ENCODE measurements at places on chromosomes 7 and 10. TPM values are rescaled to one million over a fixed set of nuclear protein-coding genes. Genes with fewer than 3 reads are reported as not detected.

DNA sequence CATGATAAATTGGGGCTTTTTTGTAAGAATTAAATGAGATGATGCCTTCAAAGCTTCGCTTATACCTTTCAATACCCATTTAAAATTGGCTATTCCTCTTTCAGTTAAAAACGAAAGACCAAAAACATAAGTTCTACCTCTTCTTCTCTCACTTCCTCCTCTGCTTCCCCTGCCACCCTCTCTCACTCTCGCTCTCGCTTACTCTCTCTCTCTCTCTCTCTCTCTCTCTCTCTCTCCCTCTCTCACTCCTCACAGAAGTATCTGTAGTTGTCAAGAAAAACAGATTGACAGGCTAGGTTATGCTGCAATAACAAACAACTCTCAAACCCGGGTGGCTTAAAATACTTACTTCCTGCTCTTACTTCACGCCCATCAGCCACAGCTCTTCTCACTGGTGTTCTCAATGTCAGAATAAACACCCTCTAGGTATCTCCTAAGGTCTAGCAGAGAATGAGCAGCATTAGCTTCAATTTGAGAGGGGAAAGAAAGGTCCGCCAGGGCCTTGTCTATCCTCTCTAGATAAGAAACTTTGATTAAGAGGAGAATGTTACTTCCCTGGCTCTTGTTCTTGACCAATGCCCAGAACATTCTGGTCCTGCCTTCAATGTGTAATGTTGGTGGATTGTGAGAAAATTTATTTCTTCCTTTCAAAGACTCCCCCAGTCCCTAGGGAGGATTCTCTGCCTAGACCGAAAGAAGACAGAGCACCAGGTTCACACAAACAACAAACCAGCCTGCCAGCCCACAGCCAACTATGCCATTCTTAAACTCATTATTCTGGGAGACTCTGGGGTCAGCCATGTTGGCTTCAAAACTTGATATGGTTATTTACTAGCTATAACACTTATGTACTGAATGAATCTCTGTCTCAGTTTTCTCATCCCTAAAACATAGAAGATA, 1028.7 kb downstream of the XPNPEP1 start:
- no peak overlapping the region for H3K4me3 ChIP-seq
- no peaks in the 10 kb centered on the region for H3K4me1 ChIP-seq
- no peak for DNase-seq
- no peaks in the 10 kb centered on the region for H3K27me3 ChIP-seq
- H3K36me3 ChIP-seq, result no peaks in the 10 kb centered on the region

GRCh38 chr10:45235798-45236220, 79.6 kb downstream of the OR13A1 start:
- H3K27me3 ChIP-seq, result no peaks in the 10 kb centered on the region
- DNase-seq, result no peak
- no peak overlapping the region for H3K4me3 ChIP-seq
- H3K27ac ChIP-seq, result no peak overlapping the region
- no peaks in the 10 kb centered on the region for H3K4me1 ChIP-seq

GRCh38 chr10:18044976-18045720, 93.4 kb downstream of the SLC39A12 start:
- H3K4me1 ChIP-seq, result peaks cover 4% of the 10 kb centered on the region
- no peaks in the 10 kb centered on the region for H3K36me3 ChIP-seq
- no peak for DNase-seq
- H3K4me3 ChIP-seq, result no peak overlapping the region

GRCh38 chr10:94324609-94325233, 38.0 kb downstream of the NOC3L start:
- DNase-seq, result no peak
- H3K4me3 ChIP-seq, result no peak overlapping the region
- H3K27ac ChIP-seq, result no peak overlapping the region
- H3K27me3 ChIP-seq, result no peaks in the 10 kb centered on the region
- no peaks in the 10 kb centered on the region for H3K4me1 ChIP-seq

DNA sequence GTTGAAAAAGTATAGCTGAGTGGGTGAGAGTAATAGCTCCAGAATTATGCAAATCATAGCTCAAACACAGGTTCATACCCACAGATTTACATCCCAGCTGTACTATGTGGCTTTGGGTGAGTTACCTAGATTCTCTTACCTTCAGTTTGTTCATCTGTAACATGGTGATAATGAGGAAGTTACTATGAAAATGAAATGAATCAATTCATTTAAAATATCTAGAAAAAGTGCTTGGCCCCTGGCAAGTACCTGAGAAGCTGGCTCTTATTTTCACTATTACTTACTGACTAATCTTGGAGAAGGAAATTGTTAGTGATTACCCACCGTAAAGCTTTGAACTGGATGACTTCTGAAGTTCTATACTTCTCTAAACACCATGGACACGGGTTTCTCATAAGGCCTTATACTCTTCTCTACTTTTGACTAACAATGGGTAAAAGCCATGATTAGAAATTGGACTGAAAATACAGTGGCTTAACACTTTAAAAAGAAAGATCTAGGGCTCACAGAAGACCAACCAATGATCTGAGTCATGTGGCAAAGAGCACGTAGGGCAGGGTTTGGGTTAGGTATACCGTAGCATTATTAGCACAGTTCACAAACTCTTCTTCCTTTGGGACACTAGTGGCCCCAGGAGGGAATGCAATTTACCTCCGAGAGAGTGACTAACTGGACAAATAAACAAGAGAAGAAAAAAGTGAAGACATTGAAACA, 149.2 kb downstream of the PLPP4 start:
- DNase-seq, result no peak
- H3K4me3 ChIP-seq, result no peak overlapping the region
- no peak overlapping the region for H3K27ac ChIP-seq
- no peaks in the 10 kb centered on the region for H3K4me1 ChIP-seq
- H3K36me3 ChIP-seq, result no peaks in the 10 kb centered on the region

DNA sequence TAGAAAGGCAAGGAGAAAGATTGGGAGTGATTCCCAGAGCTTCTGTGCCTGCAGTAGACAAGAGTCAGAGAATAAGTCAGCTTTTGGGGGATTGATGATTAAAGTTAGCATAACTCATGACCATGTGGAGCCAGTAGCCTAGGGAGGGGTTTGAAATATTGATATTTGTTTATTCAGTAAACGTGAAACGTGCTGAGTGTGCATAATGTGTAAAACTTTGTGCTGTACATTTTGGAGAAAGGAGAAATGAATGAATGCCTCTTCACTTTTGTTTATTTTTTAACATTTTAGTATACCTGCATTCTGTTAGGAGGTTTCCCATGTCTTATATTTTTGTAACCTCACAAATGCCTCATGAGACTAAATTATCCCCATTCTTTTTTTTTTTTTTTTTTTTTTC, 272.3 kb downstream of the SORCS3 start:
- H3K27ac ChIP-seq, result no peak overlapping the region
- H3K36me3 ChIP-seq, result no peaks in the 10 kb centered on the region
- DNase-seq, result no peak
- H3K4me3 ChIP-seq, result no peak overlapping the region

DNA sequence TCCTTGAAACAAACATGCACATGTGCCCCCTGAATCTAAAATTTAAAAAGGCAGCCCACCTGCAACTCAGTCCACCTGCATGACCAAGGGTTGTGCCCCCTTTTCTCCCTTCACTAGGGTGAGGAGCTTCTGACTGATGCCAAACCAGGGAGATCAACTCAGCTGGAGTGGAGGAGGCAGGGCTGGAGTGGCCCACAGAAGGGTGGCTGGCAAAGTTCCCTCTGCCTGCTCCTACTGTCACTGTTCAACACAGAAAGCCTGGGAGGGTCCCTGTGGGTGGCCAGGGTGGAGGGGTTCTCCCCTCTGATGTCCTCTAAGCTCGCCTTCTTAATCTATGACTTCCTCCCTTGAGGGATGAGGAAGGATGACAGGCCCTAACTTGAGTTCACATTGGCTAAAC, 55.7 kb upstream of the ANTXRL start:
- no peak overlapping the region for H3K4me3 ChIP-seq
- no peaks in the 10 kb centered on the region for H3K27me3 ChIP-seq
- peak; percentile 21 for DNase-seq
- no peak overlapping the region for H3K27ac ChIP-seq
- no peaks in the 10 kb centered on the region for H3K4me1 ChIP-seq

DNA sequence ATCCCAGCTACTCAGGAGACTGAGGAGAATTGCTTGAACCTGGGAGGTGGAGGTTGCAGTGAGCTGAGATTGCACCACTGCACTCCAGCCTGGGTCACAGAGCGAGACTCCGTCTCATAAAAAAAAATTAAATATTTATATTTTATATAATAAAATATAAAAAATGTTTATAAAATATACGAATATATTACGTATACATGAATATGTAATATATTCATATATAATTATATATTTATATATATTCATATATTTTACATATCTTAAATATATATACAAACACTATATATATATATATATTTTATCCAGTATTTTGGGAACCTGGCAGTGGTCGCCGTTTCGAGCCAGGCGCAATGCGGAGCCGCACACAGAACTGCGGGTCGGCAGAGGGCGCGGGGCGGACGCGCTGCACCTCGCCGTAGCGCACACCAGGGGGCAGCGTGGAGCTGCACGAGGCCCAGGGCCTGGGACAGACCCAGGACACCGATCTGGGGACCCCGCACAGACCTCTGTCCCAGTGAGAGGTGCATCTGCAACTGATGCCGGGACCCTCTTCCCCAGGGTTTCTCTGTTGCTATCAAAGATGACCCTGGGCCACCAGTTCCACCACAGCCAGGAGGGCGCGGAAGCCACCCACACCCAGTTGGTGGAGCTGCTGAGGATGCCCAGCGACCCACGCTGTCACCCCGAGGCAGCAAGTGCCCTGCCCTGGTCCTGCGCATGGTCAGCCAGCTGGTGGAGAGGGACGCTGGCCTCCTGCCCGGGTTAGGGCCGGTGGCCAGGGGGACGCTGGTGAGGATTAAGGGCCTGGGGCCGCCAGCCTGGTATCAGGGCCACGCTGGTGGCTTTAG, 22.7 kb downstream of the AP5Z1 start:
- H3K27ac ChIP-seq, result no peak overlapping the region
- peaks cover 2% of the 10 kb centered on the region for H3K36me3 ChIP-seq
- H3K4me3 ChIP-seq, result no peak overlapping the region
- peak; percentile 93 for DNase-seq
- H3K27me3 ChIP-seq, result no peaks in the 10 kb centered on the region

- H3K4me3 ChIP-seq, result no peak overlapping the region
- no peaks in the 10 kb centered on the region for H3K36me3 ChIP-seq
- no peaks in the 10 kb centered on the region for H3K4me1 ChIP-seq
- no peaks in the 10 kb centered on the region for H3K27me3 ChIP-seq
- no peak overlapping the region for H3K27ac ChIP-seq
Observed at GRCh38 chr7:136514776-136515175, 353.7 kb upstream of the CHRM2 start.

- H3K4me3 ChIP-seq, result no peak overlapping the region
- H3K36me3 ChIP-seq, result no peaks in the 10 kb centered on the region
- no peaks in the 10 kb centered on the region for H3K27me3 ChIP-seq
- H3K4me1 ChIP-seq, result no peaks in the 10 kb centered on the region
- DNase-seq, result no peak
Observed at GRCh38 chr7:117807676-117808075, 65.6 kb downstream of the CTTNBP2 start.

GRCh38 chr7:140369294-140369693, 29.0 kb downstream of the SLC37A3 start:
- no peak overlapping the region for H3K27ac ChIP-seq
- peaks cover 29% of the 10 kb centered on the region for H3K36me3 ChIP-seq
- no peaks in the 10 kb centered on the region for H3K4me1 ChIP-seq
- no peak overlapping the region for H3K4me3 ChIP-seq
- H3K27me3 ChIP-seq, result no peaks in the 10 kb centered on the region
- DNase-seq, result no peak

DNA sequence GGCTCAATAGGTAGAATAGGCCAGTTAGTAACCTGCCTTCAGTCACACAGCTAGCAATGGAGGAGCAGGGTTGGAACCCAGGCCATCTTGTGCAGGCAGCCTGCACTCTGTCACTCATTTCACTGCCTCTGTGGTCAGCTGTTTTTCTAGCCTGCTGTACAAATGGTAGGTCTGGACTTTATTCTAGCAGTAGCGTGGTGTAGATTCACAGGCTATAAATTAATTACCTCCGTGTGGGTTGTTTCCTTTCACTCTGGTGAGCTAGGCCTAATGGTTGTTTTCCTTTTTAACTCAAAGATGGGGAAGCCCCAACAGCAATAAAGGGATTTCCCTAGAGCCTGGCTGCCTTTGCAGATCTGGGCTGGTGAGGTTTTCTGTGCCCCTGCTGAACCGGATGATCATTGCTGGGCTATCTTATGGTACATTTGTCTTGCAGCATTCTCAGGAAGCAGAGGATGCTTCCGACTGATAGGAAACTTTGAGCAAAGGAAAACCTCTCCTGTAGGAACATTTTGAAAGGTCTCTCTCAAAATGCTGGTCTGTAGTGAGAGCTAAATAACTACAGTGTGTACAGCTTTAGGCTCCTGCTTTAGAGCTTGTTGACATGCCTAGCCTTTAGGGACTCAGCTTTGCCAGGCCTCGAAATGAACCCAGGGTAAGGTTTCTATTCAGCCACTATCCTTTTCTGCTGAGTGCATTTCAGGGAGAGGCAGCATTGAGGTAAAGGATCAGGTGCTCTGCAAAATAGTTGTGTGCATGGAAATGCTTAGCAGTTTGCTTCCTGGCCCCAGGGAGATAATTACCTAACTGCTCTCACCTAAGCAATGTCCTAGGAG, 157.4 kb downstream of the ST7 start:
- no peak for DNase-seq
- H3K4me3 ChIP-seq, result no peak overlapping the region
- no peak overlapping the region for H3K27ac ChIP-seq

DNA sequence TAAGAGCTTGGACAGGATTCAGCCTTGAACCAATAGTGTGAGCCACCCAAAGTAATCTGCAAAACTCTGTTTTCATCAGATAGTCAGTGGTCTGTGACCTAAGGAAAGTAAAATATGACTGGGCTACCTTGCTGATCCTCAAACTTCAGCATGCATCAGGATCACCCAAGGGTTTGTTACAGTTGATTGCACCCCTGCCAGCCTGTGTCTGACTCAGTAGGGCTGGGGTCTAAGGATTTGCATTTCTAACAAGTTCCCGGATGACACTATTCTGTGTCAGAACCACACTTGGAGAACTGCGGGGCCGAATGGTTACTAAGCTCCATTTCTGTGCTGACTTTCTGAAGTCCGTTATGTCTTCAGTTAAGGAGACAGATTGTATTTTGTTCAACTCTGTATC, 40.6 kb upstream of the TSPAN13 start:
- DNase-seq, result no peak
- no peaks in the 10 kb centered on the region for H3K27me3 ChIP-seq
- no peak overlapping the region for H3K27ac ChIP-seq
- peaks cover 7% of the 10 kb centered on the region for H3K36me3 ChIP-seq
- no peak overlapping the region for H3K4me3 ChIP-seq
- peaks cover 6% of the 10 kb centered on the region for H3K4me1 ChIP-seq

Gene PTPRZ1
- 11.9 TPM for total RNA-seq

Gene PALD1
- total RNA-seq, result 13.7 TPM

Gene OPN4
- total RNA-seq, result not detected

Gene ZP3
- total RNA-seq, result 3.5 TPM

Data from endodermal cell (in vitro differentiated cells).